ENCODE measurements at places on chromosomes 16 and 17.

- no peak for DNase-seq
Observed at GRCh38 chr17:79029327-79030009, 5.5 kb downstream of the C1QTNF1 start.

DNA sequence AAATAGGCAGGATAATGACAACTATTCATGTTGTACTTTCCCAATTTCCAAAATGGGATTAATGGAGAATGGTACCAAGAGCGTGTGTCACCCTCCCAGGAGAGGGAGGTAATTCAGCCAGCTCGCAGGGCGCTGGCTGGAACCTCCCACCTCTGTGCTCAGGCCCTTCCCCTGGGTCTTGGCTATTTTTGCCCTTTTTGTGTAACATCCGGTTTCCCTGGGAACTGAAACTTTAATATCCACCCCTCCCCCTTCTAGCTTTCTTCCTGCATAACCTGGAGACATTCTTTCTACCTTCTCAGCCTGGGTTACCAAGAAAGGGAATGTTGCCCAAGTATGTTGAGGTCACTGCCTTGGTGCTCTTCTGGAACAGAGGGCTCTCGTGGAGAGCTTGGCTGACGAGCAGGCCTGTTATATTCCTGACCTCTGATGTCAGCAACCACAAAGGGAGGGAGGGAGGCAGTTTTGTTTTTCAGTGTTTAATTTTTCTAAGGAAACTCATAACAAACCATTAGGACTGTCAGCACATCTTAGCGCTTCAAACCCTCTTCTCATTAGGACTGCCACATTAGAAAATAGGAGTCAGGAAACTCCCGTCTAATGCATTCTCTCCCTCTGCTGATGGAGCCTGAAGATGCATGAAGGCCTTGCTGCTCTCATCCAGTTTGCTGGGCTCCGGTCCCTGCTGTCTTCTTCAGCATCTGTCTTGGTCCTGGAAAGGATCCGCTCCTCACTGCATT is 25.6 kb downstream of the ITGB3 start:
- DNase-seq: peak; percentile 83

DNA sequence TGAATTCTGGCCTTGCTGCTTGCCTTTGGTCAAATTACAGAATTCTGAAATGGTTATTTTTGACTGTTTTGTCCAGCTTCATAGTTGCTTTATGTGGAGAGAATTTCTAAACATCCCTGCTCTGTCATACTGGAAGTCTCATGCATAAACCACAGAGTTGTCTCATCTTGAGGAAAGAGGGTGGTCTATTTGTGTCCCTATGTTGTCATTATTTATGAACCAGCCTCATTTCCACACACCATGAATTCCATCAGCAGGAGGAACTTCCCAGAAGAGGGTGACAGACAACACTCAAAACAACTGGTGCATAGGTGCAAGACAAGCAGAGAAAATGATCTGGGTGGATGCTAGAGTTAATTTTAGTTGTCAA is 525.8 kb upstream of the GOT2 start:
- DNase-seq: no peak

GRCh38 chr16:87239545-87239944 is 77.6 kb downstream of the C16orf95 start:
- no peak for DNase-seq

DNA sequence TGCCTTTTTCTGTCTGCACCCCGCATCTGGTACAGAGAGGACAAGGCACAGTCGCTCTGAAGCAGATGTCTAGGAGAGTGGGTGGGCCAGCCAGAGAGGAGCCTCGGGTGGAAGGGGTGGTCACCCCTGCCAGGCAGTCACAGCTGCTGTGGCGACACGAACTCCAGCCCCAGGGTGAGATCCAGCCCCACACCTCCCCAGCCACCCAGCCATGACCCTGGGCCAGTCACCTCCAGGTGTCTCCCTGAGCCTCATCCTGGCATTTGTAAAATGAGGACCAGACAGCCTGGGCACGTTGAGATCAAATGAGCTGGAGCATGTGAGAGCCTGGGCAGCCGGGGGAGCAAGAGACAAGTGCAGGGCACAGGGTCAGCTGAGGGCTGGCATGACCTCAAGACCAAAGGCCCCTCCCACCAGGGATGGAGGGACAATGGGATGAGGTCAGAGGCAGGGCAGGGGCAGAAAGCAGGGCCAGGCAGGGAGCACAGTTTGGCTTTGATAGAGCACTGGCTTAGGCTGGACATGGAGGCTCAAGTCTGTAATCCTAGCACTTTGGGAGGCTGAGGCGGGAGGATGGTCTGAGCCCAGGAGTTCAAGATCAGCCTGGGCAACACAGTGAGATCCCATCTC is 7.7 kb downstream of the ADAM11 start:
- DNase-seq: no peak

GRCh38 chr16:24430954-24431760 is 108.2 kb upstream of the RBBP6 start:
- DNase-seq: no peak

DNA sequence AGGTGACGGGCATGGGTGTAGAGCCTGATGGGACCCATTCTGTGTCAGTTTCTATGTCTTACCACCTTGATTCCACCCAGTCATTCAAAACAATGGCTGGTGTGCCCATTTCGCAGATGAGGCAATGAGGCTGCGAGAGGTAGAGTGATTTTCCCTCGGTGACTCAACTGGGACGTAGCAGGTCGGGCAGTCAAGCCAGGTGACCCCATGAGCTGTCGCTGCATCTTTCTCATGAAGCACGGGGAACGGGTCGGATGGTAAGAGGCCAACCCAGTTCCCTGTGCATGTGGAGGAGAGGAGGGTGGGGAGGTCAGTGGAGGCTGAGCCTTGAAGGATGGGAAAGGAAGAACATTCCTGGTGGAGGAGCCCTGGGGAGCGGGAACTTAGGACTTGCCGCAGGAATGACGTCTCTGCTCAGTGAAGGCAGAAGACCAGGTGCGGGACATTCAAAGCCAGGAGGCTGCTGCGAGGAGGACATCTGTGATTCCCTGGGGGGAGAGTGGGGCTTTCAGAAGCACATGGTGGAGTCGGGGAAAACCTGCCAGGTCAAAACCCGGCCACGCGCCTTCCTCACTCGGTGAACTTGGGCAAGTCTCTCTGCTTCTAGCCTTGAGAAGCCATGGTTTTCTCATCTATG is 1.1 kb downstream of the IL21R start:
- peak; percentile 67 for DNase-seq

- no peak for DNase-seq
Observed at GRCh38 chr16:88064889-88065746, 113.9 kb downstream of the BANP start.

- DNase-seq: no peak
Observed at GRCh38 chr17:76140661-76141211, 309 bp downstream of the FOXJ1 start.

DNA sequence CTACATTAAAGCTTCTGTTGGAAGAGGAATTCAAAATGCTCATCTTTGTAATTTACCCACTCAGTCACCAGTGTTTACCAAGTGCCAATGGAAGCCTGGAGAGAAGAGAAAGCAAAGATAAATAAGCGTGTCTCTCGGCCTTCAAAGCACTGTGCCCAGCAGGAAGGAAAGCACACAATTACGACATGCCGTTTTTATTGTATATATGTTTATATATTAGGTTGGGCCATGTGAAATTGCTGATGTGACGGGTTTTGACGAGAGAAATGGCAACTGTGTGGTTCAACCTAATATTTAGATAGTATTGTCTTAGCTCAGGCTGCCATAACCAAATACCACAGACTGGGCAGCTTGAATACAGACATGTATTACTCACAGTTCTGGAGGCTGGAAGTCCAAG is 79.3 kb upstream of the HSBP1 start:
- no peak for DNase-seq

GRCh38 chr17:78922816-78923498 is 2.2 kb downstream of the TIMP2 start:
- DNase-seq: no peak

GRCh38 chr17:9028988-9029570 is 7.8 kb downstream of the NTN1 start:
- no peak for DNase-seq

DNA sequence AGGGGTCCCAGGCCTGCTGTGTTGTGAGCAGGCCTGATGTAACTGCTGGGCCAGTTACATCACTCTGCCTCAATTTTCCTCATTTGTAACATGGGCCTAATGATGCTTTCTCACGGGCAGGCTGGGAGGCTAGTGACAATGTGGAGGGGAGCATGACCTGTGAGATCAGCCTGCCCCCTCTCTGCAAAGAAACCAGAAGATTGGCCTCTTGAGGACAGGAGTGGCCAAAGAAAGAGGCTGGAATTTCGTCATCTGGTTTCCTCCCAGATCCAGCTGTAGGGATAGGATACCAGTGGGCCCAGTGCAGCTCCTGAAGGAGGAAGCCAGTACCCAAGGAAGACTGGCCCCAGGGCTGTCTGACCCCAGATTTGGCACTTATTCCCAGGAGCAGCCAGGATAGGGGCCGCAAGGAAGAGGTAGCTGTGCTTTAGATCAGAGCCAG is 615 bp upstream of the SREBF1 start:
- DNase-seq: no peak
